WTC11 (cell line): ENCODE measurements at places on chromosomes 3 and 15.

DNA sequence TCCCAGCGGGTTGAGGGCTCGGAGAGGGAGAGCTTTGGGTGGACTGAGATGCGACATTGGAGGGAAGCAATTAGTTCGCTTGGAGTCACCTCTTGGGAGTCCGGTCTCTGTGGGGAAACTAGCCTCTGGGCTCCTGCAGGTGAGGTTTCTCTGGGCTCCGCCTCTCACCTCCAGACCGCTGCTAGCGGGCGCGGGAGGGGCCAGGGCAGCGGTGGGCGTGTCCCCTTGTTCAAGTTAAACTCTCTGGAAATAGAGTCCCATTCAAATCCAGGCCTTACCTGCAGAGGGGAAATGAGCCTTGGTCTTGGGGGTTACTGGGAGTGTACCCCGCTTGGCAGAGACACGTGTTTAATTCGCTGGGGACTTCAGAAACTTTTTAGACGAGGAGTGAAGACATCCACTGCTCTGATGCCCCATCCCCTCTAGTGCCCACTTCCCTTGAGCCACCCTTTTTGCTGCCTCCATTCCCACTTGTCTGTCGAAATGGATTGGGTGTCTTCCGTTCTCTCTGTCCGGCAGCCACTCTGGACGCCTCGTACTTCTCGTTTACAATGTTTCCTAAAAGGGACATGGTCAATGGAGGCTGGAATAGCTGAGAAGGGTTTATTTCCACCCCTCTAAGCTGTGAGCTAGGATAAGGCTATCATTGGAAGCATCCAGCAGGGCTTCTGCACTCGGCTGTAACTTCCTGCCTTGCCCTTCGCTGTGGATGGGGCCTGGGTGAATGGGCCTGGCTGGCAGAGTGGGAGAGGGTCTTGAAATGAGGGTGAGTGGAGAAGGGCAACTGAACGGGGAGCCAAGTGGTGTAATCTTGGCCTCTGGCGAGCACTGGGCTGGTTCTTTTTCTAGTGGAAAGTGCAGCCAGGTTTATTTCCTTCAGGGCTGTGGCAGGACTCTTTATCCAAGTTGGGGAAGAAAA is 1.1 kb downstream of the MITF start:
- H3K36me3 ChIP-seq = no peaks in the 10 kb centered on the region
- peaks cover 27% of the 10 kb centered on the region for H3K4me1 ChIP-seq
- peaks cover 53% of the 10 kb centered on the region for H3K27me3 ChIP-seq
- peak; percentile 83 for DNase-seq

DNA sequence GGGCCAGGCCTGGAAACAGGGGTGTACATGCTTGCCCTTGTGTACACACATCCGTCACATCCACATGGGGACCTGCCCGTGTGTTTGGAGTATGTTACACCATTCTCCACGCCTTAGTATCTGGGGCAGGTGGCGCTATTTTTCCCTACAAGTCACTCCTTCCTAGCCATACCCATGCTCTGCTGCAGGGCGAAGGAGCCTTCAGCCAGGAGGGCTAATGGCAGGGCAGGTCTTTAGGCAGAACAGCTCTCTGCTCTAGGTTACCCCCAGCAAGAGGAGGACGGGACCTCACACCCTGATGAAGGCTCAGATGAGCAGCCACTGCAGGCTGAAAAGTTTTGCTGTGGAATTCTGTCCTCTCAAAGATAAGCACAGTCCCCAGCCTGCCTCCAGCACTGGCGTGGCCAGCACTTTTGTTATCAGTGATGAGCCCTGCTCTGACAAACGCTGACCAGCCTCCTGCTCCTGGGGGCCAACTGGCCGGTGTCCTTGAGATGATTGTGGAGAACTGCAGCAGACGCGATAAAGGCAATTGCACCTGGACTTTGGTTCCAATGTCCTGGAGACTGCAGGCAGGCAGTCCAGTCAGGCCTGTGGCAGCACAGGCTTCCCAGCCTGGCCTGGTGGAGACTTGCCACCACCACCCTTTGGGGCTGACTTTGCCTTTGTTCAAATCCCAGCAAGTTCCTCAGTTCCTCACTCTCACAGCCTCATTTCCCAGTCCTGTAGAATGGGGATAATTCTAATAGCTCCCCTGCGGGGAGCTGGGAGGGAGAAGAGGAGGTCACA is 19.8 kb upstream of the PIGZ start:
- H3K4me3 ChIP-seq = no peak overlapping the region
- H3K4me1 ChIP-seq = no peaks in the 10 kb centered on the region
- DNase-seq = peak; percentile 59
- no peak overlapping the region for H3K27ac ChIP-seq

GRCh38 chr15:70057931-70058641 is 39.6 kb downstream of the TLE3 start:
- no peaks in the 10 kb centered on the region for H3K4me1 ChIP-seq
- peaks cover 57% of the 10 kb centered on the region for H3K36me3 ChIP-seq
- DNase-seq = peak; percentile 3
- H3K27ac ChIP-seq = no peak overlapping the region
- H3K4me3 ChIP-seq = no peak overlapping the region
- H3K27me3 ChIP-seq = no peaks in the 10 kb centered on the region

DNA sequence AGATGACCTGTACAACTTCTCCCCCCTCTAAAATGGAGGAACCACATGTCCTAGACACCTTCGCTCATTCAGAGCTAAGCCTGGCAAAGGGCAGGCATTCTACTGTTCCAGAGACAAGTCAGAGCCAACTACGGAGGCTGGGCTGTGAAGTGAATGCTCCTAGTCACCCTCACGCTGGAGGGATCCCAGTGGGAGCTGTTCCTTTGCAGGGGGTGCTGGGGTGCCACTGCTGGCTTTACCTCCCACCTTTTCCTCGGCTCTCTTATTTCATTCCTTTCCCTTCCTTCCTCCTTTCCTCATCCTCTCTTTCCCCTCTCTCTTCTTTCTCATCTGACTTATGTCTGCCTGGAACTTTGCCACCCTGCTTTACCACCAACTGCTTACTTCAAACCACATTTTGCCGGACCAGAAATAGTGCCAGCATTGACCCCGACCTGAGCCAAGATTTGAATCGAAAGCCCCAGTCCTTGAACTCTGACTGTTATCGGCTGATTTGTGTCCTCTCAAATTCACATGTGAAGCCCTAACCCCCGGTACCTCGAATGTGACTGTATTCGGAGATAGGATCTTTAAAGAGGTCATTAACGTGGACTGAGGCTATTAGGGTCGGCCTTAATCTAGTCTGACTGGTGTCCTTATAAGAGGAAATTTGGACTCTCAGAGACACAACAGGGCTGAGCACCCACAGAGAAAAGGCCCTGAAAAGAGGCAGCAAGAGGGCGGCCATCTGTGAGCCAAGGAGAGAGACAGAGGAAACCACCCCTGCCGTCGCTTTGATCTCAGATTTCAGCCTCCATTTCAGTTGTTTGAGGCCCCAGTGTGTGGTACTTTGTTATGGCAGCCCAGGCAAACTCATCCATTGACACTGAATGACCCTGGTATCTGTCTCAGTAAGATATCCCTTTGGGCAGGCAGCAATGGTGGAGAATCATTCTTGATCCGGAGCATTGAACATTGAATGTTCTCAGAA is 31.3 kb upstream of the TBC1D21 start:
- H3K36me3 ChIP-seq = no peaks in the 10 kb centered on the region
- H3K4me1 ChIP-seq = peaks cover 22% of the 10 kb centered on the region
- no peak for DNase-seq
- H3K4me3 ChIP-seq = no peak overlapping the region
- no peak overlapping the region for H3K27ac ChIP-seq
- H3K27me3 ChIP-seq = peaks cover 4% of the 10 kb centered on the region; the same call in 1 of the 2 replicates

- peaks cover 29% of the 10 kb centered on the region for H3K4me1 ChIP-seq
- peak overlapping the region; percentile 86 for H3K27ac ChIP-seq
- DNase-seq = peak; percentile 38
- H3K27me3 ChIP-seq = peaks cover 8% of the 10 kb centered on the region
- no peaks in the 10 kb centered on the region for H3K36me3 ChIP-seq
These were observed 51.0 kb upstream of the SSR3 start for GRCh38 chr3:156605686-156606605.

DNA sequence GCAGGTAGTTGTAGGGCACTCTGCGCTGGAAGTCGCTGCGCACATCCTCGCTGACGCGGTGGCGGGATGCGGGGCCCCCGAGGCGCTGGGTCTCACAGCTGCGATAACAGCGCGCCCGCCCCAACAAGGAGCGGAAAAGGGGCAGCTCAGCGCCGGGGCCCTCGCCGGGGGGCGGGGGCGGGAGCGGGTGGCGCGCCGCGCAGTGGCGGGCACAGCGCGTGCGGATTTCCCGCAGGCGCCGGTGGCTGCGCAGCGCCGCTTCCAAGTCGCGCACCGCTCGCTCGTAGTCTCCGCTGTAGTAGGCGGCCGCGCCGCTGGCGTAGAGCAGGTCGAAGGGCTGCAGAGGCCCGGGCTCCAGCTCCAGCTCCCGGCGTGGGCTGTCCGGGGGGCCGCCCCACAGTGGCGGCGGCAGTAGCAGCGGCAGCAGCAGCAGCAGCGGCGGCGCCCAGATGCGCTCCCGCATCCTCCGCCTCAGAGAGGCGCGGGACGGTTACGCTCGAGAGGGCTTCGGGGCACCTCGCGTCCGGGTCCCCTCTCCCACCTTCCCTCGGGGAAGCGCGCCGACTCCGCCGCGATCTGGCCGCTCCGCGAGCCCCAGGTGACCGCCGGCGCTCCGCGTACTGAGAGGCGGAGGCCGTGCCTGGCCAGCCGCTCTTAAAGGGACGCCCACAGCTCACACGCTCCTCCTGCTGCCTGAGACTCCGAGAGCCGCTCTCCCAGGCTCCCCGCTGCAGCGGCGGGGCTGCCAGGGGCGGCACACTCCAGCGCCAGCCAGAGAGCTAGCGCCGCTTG is at the start of gene P3H2:
Gene P3H2, minus strand, starts transcription at position 629 of the 792 bp plus-strand sequence. Its CDS starts 166 bp downstream, at position 463.
- H3K27me3 ChIP-seq = peaks cover 26% of the 10 kb centered on the region
- peak within 1 kb of the TSS; percentile 85 for H3K4me3 ChIP-seq
- H3K27ac ChIP-seq = no peak within 1 kb of the TSS; the same call in 1 of the 2 replicates
- peak; percentile 84 for DNase-seq

- H3K27me3 ChIP-seq = peaks cover 7% of the 10 kb centered on the region; the same call in 1 of the 2 replicates
- H3K4me1 ChIP-seq = peaks cover 12% of the 10 kb centered on the region
- peaks cover 43% of the 10 kb centered on the region for H3K36me3 ChIP-seq
- H3K27ac ChIP-seq = no peak overlapping the region
- DNase-seq = peak; percentile 83
- H3K4me3 ChIP-seq = peak overlapping the region; percentile 64
These were observed 187.1 kb downstream of the PDE8A start for GRCh38 chr15:85168642-85169173.

DNA sequence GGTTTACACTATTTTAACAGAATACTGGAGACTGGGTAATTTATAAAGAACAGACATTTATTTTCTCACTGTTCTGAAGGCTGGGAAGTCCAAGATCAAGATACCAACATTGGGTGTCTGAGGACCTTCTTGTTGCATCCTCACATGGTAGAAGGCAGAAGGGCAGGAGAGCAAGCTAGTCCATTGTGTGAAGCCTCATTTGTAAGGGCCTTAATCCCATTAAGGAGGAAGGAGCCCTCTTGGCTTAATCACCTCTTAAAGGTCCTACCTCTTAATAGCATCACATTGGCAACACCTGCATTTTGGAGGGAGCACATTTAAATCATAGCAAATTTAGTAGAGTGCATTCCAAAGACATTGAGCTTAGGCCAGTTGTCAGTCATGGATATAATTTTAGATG is 26.2 kb downstream of the UBE2Q2 start:
- H3K27me3 ChIP-seq = no peaks in the 10 kb centered on the region
- H3K36me3 ChIP-seq = peaks cover 37% of the 10 kb centered on the region
- peak overlapping the region; percentile 42; the same call in 1 of the 2 replicates for H3K27ac ChIP-seq
